Islet precursor cell (in vitro differentiated cells): ENCODE measurements at places on chromosomes 1 and 21.

DNA sequence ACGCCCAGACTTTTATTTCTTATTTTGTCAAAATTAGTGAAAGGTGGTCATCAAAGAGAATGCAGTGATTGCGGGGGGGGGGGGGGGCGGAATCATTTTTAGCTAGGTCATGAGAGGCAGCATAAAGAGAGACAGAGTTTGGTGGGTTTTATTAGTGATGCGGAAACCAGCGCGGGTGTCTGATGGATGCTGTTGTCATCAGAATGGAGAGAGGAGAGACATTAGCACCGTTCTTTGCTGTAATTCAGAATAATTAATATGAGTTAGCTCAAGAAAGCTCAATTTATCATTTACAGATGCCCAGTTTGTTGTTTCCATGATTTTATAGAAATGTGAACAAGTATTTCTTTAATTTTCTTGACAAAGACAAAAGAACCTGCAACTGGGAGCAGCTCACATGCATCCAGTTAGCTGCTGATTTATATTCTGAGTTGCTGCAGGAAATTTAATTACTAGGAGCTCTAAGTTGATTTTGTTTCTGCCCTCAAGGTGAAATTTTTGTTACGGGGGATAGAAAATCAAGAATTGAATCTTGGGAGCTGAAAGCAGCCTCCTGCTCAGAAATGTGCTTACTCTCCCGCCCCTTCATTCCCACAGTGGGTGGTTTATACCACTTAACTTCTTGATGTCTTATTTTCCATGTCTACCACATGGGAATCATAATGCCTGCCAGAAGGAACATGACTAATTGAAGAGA is 133.4 kb upstream of the MAP1LC3C start:
- DNase-seq = no peak

GRCh38 chr1:77065693-77066342 is 153.4 kb downstream of the PIGK start:
- no peak for DNase-seq

DNA sequence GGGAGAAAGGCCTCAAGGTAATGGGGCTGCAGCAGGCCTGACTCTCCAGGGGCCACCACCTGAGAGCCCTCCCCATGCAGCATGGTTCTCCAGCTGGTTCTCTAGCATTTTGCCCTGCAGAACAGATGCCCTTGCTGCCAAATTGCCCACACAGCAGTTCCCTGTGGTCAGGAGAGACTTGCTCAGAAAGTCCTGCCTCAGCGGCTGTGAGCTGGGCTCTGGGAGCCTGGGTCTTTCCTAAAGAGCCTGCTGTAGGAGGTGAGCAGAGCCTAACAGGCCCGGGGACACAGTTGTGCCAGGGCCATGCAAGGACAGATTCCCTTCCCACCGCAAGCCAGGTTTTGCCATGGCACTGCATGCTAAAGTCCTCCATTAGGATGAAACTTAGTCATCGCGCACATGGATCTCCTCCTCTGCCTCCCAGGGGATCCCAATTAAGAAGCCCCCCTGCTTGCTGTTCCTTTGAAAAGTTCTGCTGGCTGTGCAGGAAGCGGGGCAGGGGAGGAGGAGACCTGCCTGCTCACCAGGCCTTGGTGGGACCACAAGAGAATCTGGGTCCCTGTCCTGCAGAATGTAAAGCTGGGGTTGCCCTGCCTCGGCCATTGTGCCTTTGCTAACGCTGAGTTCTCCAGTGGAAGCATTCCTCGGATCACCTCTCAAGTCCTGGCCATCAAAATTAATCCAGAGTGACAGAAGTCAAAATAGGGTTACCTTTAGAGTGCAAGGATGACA is 21.4 kb downstream of the TEX35 start:
- no peak for DNase-seq

GRCh38 chr1:155110381-155110780 is 17.3 kb upstream of the EFNA1 start:
- DNase-seq = no peak

- DNase-seq = no peak
Observed at GRCh38 chr21:15771311-15771710, 41.5 kb downstream of the USP25 start.
